ENCODE measurements at places on chromosomes 1 and 21.

- no peak for DNase-seq
Measured at GRCh38 chr1:221810406-221810805, 68.5 kb upstream of the DUSP10 start.

- DNase-seq: no peak
Measured at GRCh38 chr1:231818337-231818736, 191.7 kb downstream of the DISC1 start.

- DNase-seq: no peak
Measured at GRCh38 chr1:227318853-227319607, 738 bp upstream of the CDC42BPA start.

DNA sequence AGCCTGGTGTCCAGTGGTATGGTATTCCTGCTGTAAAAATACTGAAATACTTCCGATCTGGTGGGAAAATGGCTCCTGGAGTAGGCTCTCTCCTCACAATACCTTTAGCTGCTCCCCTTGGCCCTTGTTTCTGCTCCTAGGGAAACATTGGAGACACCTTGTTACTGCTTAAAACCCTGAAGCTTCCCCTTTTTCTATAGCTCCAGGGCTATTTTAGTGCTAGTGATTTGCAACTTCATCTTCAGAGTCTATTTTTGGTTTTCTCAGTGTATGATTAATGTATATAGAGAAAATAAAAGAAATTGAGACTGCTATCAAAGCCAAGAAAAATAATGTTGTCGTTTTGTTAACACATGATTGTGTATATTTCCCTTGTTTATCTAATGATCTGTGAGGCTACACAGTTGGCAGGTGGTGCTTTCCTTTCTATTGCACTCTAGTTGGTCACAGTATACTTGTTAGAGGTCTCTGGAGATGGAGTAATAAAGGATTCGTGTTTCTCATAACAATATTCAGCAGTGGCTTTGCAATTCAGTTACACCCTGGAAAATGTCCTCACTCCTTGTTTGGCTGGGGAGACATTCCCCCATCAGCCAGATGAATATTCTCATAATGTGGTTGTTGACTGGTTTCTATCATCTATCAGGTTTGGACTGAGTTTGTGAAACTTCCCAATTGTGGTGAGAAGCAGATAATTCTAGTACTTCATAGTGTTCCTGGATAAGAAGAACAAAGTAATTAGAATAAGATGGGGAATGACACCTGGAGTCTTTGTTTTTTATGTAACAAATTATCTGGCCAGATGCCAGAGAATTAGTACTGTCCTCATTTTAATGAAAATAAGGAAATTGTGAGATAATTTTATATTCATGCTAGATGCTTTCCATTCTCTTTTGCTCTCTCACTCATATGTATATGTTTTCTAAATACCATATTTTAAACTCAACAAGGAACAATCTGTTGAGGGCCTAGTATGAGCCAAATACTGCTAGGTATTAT is 44.8 kb upstream of the CACYBP start:
- DNase-seq: no peak

GRCh38 chr1:6279066-6279465 is 18.2 kb upstream of the GPR153 start:
- DNase-seq: no peak

DNA sequence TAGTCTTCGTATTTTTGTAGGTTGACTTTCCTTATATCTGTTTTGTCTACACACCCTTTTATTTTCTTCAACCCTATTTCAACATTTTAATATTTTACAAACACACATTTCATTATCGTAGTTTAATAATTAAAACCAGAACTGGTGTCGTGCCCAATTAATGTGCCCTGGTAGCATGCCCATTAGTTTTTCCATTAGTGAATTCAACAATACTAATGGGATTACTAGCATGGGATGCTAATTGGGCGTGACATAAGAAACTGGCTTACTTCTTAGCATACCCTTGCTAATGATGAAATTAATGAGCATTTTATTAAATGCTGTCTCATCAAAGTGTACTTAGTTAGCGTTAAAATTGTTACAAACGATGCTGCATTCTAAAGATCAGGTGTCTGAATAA is 332.7 kb downstream of the USH2A start:
- DNase-seq: no peak

GRCh38 chr1:30899577-30900389 is 8.8 kb downstream of the SDC3 start:
- no peak for DNase-seq

- peak; percentile 59 for DNase-seq
Measured at GRCh38 chr1:32014199-32014947, 705 bp downstream of the KHDRBS1 start.

- DNase-seq: no peak
Measured at GRCh38 chr1:42240966-42241755, 76.6 kb upstream of the GUCA2A start.

GRCh38 chr1:30867537-30867936 is 41.0 kb downstream of the SDC3 start:
- DNase-seq: no peak

GRCh38 chr1:76802094-76802493 is 65.2 kb upstream of the ST6GALNAC5 start:
- DNase-seq: no peak

DNA sequence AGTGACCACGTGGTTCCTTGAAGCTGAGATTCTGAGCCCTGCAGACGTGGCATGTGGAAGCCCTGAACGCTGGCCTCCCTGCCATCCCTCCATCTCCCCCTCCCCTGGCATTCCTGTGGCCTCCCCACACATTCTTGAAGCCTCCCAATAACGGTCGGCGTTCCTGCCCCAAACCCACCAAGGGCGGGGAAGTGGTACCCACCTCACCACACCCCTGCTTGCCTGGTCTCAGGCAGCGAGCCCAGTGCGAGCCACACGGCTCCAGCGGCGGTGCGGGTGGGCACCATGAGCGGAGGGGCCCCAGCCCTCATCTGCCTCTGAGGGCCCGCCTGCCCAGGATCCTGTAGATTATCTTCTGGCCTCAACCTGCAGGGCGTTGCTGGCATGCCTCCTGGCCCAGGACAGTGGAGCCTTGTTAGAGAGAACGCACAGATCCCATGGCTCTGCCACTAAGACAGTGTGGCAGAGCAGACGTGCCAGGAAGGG is 20.6 kb upstream of the PRELP start:
- no peak for DNase-seq

DNA sequence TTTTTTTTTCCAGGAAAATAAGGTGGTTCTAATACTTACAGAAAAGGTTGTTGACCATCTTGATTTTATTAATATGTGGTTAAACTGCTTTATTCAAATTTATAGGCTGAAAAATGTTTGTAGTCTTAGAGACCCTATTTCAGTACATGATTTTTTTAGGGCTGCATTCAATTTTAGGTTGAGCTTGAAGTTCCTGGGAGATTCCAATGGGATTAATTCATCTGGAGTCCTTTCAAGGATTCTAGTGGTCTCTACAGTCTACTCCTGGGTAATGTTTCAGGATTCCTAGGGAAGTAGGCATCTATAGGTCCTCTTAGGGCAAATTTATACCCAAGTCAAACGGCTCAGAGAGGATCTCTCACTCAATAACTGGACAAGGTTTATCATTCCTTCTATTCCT is 126.7 kb downstream of the HMCN1 start:
- no peak for DNase-seq

DNA sequence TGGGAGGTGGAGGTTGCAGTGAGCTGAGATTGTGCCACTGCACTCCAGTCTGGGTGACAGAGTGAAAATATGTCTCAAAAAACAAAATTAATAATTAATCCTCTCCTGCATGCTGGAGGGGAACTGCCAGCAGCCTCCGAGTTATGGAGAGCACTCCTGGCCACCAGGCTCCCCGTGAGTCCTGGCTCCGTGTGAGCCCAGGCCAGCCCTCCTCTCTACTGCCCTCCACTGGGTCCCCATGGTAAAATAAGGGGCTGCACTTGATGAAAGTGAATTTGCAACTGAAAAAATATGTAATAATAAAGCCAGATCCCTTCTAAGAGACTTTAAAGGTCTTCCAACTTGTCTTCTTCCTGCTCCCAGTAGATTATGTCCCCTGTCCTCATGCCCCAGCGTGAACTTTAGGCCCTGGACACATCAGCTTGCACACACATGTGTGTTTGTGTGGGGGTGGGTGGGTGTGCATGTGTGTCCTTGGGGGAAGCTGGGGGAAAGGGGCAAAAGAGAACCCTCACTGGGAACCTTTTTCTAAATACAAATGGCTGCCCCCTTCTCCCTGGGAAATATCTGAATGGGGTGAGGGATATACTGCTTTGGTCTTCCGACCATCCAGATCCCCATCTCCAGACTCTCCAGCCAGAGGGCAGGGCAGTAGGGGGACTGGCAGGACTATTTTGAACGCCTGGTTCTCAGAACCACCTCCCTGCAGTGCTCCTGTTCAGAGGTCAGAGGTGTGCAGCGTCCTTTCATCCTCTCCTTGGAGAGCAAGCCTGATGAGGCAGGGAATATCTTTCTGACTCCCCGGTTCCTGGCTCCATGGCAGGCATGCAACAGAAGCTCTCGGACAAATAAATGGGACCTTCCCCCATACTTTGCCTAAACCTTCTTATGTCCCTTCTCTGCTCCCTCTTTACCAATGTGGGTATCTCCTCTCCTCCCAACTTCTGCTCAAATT is 26.2 kb downstream of the NEK2 start:
- peak; percentile 50 for DNase-seq

DNA sequence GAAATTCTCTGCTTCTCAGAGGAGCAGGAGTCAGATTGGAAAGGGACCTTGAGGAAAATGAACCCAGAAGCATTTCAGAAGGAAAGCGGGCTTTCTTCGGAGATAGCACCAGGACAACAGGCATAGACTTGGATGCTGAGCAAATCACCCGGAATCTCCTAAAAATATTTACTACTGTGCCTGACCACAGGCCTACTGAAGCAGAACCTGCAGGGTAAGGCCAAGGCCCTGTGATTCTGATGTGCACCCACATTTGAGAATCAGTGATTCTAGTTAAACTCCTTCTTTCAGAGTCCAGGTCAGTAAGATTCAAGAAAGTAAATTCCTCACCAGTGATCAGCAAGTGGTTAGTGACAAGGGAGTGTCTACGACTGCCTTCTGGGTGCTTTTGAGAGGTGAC is 307.3 kb upstream of the DUSP10 start:
- no peak for DNase-seq

GRCh38 chr21:38159355-38159754 is 97.4 kb upstream of the KCNJ15 start:
- DNase-seq: peak; percentile 68

- no peak for DNase-seq
Measured at GRCh38 chr1:52249831-52250230, 107.9 kb downstream of the ZFYVE9 start.

DNA sequence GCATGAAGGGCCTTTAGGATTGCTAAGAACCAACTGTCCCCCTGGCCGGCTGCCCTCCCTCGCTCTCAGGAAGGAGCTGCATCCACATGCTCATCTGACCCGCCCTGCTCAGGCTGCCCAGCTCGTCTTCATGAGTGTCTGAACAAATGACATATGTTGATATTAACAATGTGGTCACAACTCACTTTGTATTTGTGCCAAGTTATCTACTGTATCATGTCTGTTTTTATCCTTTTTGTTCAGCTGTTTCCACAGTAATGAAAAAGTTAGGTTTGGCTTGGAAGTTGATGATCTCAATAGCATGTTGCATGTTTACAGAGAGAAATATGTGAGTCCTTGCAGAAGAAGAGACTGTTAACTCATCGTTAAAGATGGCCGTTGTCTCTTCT is 75.1 kb downstream of the PHTF1 start:
- no peak for DNase-seq

- DNase-seq: no peak
Measured at GRCh38 chr1:116916533-116917445, 7.1 kb downstream of the PTGFRN start.

GRCh38 chr21:41726058-41726558 is 40.7 kb downstream of the RIPK4 start:
- no peak for DNase-seq

DNA sequence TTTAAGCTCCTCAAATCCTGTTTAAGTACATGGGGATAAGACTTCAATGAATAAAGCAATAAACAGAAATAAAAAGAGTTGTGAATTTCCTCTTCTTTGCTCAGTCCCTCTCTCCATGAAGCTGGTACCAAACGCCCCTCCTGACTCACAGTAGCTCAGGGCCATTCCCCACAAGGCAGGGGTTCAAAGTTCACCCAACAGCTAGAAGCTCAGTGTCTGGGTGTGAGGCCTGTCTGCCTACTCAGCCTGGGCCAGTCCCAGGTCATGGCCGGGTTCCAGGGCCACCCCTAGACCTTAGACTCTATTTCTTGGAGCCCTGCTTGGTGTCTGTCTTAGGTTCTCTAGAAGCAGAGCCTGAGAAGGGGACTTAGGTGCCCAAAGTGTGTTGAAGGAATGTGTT is 251.5 kb downstream of the GRIK3 start:
- DNase-seq: no peak

DNA sequence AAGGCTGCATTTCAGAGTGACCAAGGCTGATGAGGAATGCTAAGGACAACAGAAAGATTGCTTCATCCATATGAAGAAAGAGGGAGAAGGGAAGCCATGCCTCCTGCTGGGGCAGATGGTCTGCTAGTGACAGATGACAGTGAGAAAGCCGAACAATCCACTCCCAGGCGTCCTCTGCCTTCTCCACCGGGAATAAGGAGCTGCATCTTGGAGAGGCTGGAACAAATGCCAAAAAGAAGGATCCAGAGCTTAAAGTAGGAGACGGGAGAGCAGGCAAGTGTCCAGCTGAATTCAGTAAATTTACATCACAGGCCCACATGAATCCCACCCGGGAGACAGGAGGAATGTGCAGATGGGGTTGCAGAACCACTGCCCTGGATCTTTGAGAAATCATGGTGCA is 33.4 kb downstream of the DDX20 start:
- no peak for DNase-seq

- no peak for DNase-seq
Measured at GRCh38 chr21:22450507-22450906, 1452.3 kb downstream of the NCAM2 start.

DNA sequence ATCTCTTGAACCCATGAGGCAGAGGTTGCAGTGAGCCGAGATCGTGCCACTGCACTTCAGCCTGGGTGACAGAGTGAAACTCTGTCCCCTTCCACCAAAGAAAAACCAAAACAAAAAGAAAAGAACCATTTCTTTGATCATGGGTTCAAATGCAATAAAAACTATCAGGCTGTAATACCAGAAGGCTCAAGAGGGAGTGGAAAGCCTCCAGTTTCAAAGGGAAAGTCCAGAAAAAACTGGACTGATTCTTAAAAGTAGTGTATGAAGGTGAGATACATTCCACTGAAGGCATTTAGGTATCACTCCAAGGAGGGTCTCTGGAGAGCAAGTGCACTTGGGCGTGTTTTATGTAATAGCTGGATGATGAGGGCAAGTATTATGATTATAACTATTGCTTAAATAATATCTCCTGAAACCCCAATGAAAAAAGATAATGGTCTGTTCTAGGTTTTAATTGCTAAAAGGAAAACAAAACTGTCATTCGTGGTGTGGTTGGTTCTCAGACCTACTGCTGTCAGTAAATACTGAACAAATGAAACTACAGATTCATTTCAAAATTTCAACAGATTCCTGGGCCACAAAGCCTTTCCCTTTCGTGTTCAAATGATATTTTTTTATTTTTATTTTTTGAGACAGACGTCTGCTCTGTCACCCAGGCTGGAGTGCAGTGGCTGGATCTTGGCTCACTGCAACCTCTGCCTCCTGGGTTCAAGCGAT is 6.0 kb upstream of the CAMTA1 start:
- DNase-seq: no peak

- DNase-seq: no peak
Measured at GRCh38 chr1:5628416-5628815, 363.8 kb downstream of the NPHP4 start.

GRCh38 chr1:40221977-40222772 is 25.6 kb upstream of the TMCO2 start:
- DNase-seq: no peak
